ENCODE measurements at places on chromosomes 12 and 14. TPM values are rescaled to one million over a fixed set of nuclear protein-coding genes. Genes with fewer than 3 reads are reported as not detected.

- DNase-seq = no peak
Observed at GRCh38 chr14:76900682-76901081, 74.5 kb downstream of the LRRC74A start.

DNA sequence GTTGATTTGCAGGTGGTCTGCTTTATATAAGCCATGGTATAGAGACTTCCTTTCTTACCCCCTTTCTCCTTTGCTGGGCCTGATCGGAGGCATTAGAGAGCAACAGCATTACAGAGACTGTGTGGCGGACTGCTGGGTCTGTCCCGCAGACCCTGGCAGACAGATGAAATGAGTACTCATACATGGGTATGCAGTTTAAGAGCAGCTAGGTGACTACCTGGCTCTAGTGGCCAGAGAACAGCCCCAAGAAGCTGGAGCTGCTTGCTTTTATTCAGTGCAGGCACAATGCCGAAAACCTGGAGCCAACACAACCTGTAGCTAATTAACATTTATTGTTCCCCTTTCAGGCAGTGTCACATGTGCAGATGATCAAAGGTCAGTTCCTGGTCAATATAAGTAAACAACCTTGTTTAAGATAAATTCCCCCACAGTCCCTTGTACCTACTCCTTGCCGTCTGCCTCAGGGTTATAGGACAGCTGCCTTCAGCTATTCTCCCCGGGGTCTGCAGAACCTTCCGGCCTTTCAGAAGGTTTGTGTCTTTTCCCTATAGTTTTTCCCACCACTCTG lies 160.0 kb downstream of the TRHDE start:
- no peak for DNase-seq

DNA sequence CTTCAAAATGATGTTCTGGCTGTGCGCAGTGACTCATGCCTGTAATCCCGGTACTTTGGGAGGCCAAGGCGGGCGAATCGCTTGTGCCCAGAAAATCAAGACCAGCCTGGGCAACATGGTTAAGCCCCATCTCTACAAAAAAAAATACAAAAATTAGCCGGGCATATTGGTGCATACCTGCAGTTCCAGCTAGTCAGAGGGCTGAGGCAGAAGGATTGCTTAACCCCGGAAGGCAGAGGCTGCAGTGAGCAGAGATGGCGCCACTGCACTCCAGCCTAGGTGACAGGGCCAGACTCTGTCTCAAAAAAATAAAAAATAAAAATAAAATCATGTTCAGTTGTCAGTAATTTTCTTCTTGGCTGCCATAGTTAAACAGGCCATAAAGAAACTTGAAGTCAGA lies 245.9 kb upstream of the USP15 start:
- DNase-seq = no peak

GRIP1 gene
- 0.31 TPM for polyA plus RNA-seq

TMEM30B gene
- polyA plus RNA-seq = 6.5 TPM
